ENCODE measurements at places on chromosomes 11 and 22.

- DNase-seq, result no peak
Observed at GRCh38 chr22:47002692-47003091, 240.2 kb downstream of the TBC1D22A start.

GRCh38 chr11:47010179-47010578 lies 73.6 kb downstream of the CSTPP1 start:
- DNase-seq, result no peak

DNA sequence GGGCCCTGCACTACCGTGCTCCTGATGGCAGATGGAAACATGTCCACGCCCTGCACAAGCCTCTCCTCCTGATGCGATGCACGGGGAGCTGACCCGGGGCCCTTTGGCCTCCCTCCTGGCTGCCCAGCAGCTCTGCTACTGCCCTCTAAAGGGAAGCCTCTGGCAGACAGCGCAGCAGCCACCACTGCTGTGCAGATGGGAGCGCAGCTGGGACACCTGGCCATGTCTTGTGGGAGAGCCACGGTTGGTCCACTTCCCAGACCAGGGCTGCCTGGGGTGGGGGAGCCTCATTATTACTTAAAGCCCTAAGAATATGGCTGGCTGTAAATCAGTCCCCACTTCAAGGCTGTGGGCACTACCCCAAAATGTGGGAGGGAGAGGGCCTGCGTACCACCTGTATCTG lies 38.3 kb downstream of the TBX1 start:
- no peak for DNase-seq

DNA sequence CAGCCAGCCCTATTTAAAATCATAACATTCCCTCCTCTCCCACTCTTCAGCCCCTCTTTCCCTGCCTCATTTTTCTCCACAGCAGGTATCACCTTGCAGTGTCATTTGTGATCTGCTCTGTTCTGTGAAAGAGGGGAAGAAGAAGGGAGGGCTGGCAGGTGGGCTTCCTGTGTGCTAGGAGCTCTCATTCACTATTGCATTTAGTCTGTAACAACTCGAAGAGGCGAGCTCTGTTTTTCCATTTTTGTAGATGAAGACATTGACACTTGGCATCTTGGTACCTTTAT lies 52.1 kb upstream of the CRYBB3 start:
- DNase-seq, result no peak

DNA sequence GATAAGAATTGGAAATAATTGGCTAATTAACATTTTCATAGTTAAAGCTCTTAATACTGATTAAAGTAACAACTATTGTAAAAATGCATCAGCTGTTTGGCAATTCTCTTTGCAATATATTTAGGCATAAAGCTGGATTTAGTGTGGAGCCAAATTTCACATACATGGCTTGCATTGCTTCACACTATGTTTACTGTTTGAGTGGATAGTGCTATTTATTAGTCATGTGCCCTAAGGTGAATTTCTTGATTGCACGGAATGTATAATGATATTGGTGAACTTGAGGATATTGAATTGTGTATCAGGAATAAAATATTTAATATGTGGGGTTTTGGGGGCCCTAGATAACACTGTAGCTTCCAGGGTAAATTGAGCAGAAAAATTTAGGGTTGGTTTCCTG lies 100.9 kb downstream of the AASDHPPT start:
- DNase-seq, result no peak

DNA sequence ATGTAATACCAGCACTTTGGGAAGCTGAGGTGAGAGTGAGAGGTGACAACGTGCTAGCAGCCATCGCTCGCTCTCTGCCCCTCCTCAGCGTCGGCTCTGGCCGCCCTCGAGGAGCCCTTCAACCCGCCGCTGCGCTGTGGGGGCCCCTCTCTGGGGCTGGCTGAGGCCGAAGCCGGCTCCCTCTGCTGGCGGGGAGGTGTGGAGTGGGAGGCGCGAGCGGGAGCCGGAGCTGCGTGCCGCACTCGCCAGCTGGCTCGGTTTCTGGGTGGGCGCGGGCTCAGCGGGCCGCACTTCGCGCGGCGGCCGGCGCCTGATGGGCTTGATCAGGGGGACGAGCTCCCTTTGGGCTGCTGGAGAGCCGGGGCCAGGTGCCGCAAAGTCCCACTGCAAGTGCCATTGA lies 98.9 kb upstream of the UBASH3B start:
- no peak for DNase-seq

- no peak for DNase-seq
Observed at GRCh38 chr11:126698576-126698975, 302.0 kb downstream of the KIRREL3 start.

- DNase-seq, result no peak
Observed at GRCh38 chr11:63506876-63507275, 992 bp downstream of the LGALS12 start.

GRCh38 chr11:123301696-123302400 lies 106.8 kb upstream of the CLMP start:
- DNase-seq, result peak; percentile 56

GRCh38 chr22:37229805-37230672 lies 14.0 kb downstream of the RAC2 start:
- no peak for DNase-seq

DNA sequence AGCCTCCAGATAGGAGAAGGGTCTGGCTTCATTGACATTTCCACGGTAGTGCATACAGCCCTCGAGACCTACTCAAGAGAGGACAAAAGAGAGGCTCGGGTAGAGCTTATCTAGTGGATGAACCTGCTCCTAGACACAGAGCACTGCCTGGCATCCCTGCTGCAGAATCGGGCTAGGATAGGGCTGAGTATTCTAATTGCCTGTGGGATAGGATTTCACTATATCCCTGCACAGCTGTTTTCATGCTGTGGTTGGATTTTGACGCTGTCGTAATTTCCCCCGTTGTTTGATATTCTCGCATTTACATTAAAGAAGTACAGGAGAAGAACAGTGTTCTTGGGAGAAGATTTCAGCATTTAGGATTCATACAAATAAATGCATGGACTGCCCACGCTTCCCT lies 107.8 kb downstream of the KIRREL3 start:
- DNase-seq, result no peak

DNA sequence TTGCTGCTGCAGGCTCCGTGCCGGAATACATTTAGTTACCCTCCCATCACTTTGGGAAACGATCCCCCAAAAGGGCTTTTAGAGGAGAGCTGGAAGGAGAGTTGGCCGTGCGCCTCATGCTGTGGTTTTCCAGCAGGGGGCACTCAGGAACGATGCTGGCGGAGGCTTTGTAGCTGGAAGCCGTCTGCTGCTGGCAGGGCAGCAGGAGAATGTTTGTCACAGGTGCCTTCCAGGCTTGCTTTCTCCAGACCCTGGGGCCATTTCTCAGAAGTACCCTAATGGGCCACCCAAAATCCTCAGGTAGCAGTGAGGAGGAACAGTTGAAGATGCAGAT lies 30.0 kb upstream of the CABP7 start:
- no peak for DNase-seq

GRCh38 chr11:1746956-1747752 lies 3.2 kb downstream of the IFITM10 start:
- no peak for DNase-seq

DNA sequence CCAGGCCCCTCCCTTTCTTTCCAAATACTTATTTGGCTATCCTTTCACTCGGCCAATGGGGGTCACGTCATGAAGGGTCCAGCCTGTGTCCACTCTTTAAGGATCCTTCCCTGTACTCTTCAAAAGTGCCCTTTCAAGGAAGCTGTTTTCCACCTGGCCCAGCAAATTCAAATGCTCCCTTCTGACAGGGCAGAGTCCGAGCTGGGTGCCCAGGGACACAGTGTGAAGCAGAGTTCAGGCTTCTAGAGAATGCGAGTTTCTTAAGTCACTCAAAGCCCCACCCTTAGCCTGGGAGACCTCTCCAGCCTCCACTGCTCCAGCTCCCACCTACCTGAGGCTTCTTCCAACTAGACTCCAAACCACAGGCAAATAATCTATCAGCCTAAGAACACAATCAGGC lies 5.5 kb upstream of the APOA1 start:
- no peak for DNase-seq

DNA sequence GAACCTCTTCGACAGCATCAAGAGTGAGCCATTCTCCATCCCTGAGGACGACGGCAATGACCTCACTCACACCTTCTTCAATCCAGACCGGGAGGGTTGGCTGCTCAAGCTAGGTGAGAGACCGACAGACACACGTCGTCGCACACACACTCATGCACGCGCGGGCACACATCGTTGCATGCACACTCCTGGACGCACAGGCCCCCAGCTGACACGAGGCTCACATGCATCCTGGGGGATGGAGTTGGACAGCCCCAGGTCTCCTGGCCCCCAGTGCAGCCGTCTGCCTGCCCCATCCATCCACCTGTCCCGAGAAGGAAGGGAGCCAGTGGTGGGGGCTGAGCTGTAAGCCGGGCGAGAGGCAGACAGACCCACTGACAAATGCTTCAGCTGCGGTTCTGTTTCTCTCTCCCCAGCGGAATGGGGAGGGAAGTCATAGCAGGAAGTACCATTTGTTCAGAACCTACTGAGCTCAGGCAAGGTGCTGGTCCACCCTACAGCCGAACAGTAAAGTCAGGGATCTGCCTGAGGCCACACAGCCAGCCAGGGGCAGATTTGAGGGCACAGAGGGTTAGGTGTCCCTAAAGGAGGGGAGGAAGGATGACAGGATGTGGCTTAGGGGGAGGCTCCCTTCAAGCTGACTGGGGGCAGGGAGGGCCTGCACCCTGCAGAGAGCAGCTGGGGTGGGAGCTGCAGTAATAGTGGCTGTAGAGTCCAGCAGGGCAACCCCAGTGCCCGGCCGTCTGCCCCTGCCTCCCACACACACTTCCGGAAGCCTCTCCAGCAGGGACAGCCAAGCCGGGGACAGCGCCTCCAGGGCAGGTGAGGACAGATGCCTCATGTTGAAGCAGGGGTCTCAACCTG lies 27.1 kb downstream of the CYTH4 start:
- no peak for DNase-seq

DNA sequence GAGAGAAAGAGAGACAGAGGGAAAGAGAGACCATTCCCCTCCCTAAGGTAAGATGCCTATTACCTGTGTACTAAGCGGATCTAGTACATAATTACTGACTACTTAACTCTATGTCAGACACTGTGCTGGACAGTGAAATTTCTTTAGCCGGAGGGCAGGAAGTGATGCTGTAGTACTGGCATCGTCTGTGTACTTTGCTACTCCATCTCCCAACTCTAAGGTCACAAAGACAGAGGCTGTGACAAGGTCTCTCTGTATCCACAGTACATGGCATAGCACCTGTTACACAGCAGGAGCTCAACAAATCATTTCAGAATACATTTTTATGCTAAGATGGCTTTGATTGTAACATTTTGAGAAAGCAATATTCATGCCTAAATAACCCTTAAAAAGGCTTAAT lies 9.0 kb downstream of the BLID start:
- no peak for DNase-seq

Data from stimulated activated CD8-positive, alpha-beta memory T cell treated with anti-CD3 and anti-CD28 coated beads, Interleukin-15, amount 100 ng/mL, for 24 hours (primary cell).